MV-4-11 (cell line): ENCODE measurements at places on chromosomes 12 and 14.

DNA sequence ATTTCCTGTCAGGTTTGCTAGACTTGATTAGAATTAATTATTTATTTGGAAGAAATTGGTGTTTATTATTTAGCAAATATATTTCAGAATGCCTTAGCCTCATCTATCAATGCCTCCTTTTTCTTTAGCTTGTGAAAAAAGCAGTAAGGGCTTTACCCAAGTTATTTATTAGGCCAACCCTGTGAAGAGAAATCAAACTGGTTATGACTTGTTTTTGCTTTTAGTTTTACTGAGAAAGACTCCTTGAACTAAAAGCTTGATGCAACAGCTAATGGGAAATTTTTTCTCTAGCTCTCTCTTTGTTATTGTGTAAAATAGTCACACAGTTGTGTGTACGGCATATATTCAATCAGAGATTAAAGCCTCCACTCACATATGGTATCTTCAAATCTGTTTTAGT, 306.8 kb downstream of the DIO2 start:
- DNase-seq: no peak

DNA sequence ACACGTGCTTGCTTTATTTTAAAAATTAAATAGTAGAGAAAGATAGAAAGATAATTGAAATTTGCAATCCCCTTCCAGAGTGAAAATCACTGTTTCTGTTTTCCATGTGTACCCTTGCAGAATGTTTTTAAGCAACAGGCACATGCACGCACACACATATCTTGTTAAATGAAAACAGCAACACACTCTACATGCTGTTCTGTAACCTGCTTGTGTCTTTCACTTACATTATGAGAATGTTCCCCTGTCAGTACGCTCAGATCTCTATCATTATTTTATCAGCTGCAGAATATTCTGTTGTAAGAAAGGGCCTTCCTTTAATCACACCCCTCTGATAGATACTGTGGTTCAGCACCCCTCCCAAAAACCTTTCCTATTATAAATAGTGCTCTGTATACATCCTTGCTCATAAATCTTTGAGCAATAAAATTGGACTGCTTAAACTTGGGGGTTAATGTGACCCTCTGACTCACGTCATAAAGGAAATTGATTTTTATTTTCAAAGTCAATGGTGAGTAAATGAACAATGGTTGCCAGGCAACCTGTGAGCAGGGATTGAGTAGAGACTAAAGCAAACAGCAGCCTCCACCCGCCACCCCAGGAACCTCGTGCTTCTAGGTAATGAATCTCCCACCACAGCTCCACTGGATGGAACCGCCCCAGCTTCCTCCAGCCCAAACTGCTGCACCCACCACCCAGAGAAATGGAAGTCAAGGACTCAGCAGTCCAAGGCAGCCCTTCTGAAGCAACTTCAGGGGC, 31.9 kb upstream of the CHGA start:
- no peak for DNase-seq

GRCh38 chr14:102279282-102279681, 25.7 kb downstream of the MOK start:
- DNase-seq: no peak

DNA sequence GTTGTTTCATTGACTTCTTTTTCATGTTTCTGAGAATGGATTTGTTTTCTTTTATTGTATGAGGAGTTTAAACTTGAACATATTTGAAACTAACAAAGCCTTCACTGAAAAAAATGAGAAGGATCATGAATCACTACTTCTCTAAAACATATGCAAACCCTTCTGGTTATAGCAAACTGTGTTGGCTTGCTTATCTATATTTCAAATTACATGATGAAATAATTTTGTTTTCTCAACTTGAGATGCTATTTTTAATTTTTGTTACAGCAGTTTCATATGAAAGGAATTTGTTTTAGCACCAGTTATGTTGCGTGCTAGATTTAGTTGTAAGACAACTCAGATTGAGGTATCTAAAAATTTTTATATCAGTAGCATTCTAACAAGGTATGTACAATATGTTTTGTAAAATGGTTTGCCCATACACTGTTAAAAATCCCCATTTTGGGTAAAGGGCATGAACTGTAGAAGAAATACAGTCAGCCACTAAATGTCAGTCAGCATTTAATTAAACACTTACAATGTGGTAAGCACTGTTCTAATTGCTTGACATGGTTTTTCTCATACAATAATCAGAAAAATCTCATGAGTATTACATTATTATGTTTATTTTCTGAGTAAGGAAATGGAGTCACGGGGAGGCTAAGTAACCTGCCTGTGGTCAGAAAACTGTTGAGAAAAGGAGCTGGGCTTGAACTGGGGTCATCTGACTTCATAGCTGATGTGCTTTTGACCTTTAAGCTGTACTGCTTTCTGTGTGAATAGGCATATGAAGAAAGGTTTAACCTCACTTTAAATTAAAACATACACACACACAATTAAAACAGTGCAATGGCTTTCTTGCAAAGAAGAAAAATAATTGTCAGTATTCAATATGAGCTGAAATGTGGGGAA, 105.7 kb downstream of the PLEKHA5 start:
- peak; percentile 12 for DNase-seq

DNA sequence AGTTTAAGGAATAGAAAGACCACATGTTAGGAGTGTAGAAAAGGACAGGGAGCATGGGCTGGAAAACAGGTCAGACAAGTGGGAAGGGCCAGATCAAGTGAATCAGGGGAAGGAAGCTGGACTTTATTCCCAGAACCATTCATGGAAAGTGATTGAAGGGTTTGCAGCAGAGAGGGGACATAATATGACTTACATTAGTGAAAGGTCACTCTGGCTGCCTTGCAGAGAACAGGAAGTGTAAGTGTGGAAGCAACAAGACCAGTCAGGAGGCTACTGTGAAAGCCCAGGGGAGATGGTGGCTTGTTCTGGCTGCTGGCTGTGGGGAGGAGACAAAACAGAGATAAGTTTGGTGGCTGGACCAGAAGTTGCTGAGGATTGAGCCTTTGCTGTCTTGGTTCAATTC, 69.1 kb downstream of the VCPKMT start:
- DNase-seq: peak; percentile 75

DNA sequence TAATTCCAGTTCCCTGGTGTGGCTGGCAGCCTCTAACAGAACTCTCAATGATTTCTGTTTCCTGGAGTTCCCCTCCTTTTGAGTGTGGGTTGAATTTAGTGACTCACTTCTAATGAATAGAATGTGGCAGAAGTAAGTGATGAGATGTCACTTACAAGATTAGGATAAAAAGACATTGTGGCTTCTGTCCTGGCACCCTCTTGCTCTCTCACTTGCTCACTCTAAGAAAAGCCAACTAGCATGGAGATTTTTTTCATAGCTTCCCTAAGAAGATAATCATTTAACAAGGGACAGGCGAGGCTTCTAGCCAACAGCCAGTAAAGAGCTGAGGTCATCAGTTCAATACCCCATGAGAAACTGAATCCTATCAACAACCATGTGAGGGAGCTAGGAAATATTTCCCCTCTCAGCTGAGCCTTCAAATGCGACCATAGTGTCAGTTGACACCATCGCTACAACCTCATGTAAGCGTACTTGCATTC, 156.7 kb downstream of the TMTC3 start:
- DNase-seq: peak; percentile 31

DNA sequence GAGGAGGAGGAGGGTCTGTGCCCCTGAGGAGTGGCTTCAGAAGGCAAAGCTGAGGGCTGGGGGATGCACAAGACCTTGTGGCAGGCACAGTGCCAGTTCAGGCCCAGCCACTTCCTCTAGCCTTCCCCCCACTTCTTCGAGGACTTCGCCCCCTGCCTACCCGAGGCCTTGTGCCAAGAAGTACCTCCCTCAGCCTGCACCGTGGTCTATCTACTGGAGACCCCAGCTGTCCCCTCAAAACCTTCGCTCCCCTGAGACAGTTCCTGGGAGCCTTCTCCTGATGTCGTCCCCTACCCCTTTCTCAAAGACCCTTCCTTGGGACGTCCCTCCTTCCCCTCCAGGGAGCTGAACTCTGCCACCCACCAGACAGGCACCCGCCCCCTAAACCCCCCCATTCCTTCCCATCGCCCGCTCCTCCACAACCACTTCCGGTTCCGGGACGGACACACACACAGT, 604 bp downstream of the ZNF384 start:
- DNase-seq: peak; percentile 32
